ENCODE measurements at places on chromosomes 13 and 19.

DNA sequence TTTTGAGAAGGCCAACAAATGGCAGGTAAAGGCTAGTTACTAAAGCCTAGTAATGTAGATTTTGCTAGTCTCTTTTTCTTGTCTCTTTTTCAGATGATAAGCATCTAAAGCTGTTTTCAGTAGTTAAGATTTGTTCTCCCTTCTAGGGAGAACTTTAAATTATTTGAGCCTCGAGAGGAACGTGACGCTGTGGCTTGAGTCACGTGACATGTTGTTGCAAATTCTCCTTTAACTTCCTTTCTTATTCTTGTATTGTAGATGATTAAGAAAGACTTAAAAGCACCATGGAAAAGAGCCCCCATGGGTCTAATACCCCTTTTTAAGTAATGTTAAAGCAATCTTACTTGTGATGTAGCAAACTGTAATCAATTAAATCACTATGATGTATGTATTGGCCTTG lies 2698.7 kb downstream of the PCDH9 start:
- no peak for DNase-seq

- no peak for DNase-seq
Measured at GRCh38 chr19:33394006-33394722, 20.7 kb downstream of the CEBPG start.

DNA sequence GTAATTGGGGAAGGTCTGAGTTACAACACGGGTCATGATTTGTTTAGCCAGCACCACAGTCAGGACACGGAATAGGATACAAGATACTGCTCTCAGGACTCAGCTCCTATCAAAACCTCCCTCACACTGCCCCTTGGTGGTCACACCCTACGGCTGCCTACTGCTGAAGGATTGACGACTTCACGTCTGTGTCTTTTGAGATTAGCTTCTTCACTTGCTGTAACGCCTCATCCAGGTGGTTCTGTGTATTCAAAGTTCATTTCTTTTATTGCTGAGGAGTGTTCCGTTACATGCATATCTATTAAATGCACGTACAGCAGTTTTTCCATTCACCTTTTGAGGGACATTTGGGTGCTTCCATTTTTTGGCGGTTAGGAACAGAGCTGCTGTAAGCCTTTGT lies 46.3 kb downstream of the URI1 start:
- DNase-seq = no peak

DNA sequence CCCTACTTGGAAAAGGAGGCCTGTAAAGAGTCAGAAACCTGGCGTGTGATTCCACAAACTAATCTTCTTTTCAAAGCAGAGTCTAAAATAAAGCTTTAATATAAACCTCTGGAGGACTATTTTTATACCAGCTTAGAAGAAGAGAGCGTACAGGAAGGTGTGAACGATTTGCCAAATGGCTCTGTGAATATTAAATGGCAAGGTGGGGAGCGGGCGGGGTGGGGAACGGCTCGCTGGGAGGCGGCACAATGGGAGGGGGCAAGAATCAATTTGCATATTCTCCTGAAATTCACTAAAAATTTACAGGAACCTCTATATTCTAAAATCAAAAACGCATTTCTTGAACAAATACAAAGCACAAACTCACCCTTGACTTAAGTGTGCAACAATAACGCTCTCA lies 982 bp downstream of the ZNF780B start:
- DNase-seq = no peak

GRCh38 chr19:10363789-10364281 lies 16.5 kb downstream of the TYK2 start:
- DNase-seq = no peak

- DNase-seq = no peak
Measured at GRCh38 chr19:31908496-31909225, 436.7 kb upstream of the ZNF507 start.

GRCh38 chr13:36875431-36875830 lies 44.6 kb downstream of the SMAD9 start:
- no peak for DNase-seq

DNA sequence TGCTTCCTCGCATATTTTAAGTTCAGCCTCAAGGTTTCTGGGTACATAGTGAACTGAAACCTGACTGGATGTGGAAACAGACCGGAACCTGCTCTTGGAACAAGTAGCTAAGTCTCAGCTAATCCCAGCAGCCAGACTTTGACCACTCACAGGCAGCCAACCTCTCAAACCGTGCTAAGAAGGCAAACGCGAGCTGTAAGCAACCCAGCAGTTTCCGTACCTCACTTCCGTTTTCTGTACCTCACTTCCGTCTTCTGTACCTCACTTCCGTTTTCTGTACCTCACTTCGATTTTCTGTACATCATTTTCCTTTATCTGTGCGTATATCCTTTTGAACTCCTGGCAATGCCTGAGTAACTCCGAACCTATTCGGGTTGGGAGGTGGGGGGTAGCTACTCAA lies 96.8 kb downstream of the SUCLA2 start:
- DNase-seq = no peak

GRCh38 chr13:109209526-109209925 lies 576.9 kb downstream of the IRS2 start:
- DNase-seq = no peak

DNA sequence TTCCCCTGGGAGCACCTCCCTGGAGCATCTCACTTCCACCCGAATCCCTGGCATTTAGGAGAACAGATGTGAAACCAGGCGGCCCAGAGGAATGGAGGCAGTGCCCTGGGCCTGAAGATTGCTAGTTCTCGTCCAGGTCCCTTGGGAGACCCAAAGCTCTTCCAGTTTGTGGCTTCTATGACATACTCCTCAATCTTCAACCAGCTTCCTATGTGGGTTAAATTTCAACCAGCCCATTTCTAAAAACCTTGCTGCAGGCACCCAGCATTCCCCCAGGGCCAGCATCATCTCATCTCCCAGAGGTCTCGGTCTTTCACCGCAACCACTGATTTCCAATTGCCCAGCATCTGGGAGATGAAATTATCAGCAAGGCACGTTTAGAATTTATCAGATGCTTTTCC lies 46.0 kb upstream of the STK24 start:
- DNase-seq = no peak

DNA sequence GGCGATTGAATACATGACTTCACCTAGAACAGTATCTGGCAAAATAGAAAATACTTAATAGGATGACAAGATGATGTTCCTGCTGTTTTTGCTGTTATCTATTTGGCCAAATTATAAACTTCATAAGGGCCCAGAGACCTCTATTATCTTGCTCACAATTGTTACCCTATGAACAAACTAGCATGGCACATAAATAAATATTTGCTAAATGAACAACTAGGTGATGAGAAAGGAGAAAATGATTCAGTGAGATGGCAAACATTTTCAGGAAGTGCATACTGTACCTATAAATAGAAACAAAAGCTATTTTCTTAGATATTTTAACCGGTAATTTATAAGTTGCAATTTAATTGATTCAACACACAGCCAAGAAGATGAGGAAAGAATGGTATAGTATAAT lies 78.4 kb downstream of the FAM216B start:
- no peak for DNase-seq

- no peak for DNase-seq
Measured at GRCh38 chr19:12952488-12953137, 4.4 kb downstream of the GADD45GIP1 start.

- no peak for DNase-seq
Measured at GRCh38 chr13:100068133-100068931, 20.6 kb upstream of the PCCA start.

DNA sequence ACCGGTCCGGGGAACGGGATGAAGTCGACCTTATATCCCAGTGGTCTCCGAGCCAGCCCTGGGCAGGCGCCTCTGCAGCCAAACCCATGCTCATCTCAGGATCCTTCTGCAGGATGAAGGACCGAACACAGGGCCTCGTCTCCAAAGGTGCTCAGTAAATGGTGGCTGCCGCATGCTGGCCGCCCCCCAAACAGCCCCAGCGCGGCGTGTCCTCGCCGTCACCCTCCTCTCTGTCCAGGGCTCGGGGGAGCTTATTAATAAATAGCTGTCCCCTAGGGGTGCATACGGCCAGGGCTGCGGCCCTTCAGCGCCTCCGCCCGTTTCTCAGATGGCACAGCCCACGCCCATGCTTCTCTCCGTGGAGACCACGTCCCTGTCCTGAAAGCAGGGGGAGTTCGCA lies 32.6 kb upstream of the SPACA7 start:
- no peak for DNase-seq

DNA sequence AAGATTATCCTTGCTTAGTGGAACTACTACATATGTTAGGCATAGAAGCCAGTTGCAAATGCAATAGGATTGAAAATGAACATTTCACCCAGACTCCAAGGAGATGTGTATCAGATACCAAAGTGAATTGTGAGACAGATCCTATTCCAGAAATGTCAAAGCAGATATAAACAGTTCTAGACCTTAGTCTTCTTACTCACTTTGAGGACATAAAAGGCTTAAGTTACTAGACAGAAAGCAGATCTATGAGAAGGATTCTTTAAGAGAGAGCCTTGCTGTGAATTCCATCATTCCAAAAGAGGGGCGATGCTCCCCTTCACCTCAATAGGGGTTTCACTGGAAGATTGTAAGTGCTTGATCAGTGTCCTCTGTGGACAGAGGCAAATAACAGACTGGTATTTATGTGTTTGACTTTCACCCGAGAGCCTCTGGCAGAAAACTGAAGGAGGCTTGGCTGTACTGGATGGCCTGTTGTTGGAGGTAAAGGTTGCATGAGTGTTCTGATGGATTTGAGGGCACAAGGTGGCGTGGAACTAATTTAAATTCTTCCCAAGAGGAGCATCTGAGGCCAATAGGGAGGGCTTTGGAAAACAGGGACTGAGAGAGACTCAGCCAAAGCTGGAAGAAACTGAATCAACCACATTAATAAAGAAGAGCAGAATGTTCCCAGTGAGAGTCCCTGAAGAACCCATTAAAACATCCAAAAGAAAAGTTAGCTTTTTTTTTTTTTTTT lies 194.8 kb downstream of the DCLK1 start:
- DNase-seq = no peak

DNA sequence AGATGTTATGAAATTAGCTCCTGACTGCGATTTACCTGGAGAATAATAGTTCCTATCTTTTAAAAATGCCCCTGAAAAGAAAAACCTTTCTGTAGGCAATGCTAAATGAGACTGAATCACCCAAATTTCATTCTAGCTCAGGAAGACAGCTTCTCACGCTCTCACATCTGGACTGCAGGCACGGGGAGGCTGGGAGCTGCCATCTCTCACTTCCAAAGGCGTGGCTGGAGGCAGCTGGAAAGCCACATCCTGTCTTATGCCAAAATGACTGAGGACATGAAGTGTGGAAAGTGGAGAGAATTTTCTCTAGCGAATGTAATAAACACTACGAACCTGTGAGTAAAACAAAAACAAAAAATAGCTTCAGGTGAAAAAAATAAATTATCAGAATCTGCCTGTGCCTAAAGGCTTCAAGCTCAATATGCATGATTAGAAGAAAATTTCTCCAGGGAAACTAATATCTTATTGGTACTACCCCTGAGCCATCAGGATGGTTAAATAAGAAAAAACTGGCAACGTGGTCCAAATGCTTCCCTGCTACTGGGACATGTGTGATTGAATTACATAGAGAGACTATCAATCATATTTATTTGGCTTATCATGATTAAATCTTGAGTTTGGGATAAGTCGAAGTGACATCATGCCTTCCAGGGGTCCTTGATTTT lies 58.1 kb upstream of the UBL3 start:
- no peak for DNase-seq

DNA sequence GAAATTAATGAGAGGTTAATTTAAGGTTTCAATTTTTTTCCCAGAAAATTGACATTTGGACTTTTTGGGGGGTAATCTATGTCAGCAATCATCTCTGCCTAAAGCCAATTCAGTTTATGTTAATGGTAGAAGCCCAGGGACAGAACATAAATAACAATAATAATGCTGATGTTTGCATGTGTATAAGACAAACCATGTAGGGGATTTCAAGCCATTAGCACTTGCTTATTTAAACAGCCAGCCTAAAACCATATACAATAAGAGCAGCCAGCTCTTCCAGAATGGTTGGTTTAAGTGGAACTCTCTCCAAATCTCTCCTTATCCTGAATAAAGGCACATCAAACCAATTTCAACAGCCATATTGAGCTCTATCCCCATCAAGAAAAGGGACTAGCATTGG lies 7.0 kb upstream of the FOXO1 start:
- no peak for DNase-seq

DNA sequence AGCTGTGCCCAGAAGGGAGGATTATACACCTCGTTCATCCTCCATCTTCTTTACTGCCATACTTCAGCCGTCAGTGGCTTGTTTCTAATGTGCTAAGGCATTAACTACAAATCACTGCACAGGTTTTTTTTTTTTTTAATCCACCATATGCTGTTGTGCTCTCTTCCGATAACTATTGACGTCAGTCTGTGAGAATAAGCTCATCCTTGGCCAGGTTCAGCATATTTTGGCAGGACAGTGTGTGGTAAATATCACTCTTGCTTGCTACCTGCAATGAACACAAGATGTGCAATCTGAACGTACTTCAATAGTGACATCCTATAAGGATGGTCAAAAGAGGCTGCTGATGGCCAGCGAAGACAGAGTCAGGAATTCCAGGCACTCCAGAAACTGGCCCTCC lies 2030.7 kb upstream of the PCDH20 start:
- no peak for DNase-seq
